ENCODE measurements at places on chromosomes 6 and 20. TPM values are rescaled to one million over a fixed set of nuclear protein-coding genes. Genes with fewer than 3 reads are reported as not detected.

DNA sequence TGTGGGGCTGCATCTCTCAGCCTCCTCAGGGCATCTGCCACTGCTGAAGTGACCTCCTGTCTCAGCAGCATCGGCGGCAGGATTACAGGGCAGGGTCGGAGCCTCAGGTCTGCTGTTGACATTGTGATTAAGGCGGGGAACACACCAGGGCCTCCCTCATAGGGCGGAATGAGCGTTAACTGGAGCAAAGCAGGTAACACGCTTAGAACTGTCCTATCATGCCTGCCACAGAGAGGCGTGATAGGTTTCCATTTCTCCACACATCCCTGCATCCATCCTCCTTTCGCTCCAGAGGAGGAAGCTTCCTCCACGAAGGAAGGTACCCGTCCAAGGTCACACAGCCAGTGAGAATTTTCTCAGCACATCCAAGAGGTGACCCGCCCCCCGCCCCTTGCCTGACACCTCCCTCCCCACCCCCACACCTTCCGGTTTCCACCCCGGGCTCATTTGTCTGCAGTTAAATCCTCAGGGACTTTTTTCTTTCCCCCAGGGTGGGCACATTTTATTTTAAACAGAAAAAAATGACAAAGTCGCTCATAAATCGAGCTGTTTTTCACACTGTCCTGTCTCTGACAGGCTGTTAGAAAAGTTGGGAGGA, 200.8 kb downstream of the TFAP2C start:
- no peaks in the 10 kb centered on the region for H3K36me3 ChIP-seq
- peaks cover 30% of the 10 kb centered on the region for H3K27me3 ChIP-seq
- no peak overlapping the region for H3K4me3 ChIP-seq
- no peak overlapping the region for H3K27ac ChIP-seq
- DNase-seq = no peak
- H3K4me1 ChIP-seq = no peaks in the 10 kb centered on the region

- no peaks in the 10 kb centered on the region for H3K36me3 ChIP-seq
- H3K27ac ChIP-seq = no peak overlapping the region
- no peak overlapping the region for H3K4me3 ChIP-seq
Measured at GRCh38 chr20:23926944-23927872, 47.7 kb upstream of the CST5 start.

- H3K4me1 ChIP-seq = no peaks in the 10 kb centered on the region
- peaks cover 4% of the 10 kb centered on the region for H3K27me3 ChIP-seq
- no peaks in the 10 kb centered on the region for H3K36me3 ChIP-seq
Measured at GRCh38 chr6:95091823-95092436, 485.4 kb upstream of the MANEA start.

DNA sequence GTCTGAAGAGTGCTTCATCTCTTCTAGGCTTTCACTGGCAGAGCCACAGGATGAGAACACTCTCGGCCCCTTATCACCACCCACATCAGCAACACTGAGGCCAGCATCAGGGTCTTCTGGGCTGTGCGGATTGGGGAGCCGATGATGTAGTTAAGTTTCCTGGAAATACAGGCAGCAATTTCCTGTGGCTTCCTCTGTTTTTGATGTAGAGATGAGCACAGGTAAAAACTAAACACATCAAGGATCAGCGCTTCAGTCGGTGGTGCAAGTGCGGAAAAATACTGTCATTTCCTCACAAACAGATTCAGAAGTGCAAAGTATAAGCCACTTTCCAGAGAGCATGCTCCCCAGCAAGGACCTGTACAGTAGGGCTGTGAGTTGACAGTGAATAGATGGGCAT, 62.6 kb downstream of the BACH2 start:
- H3K27ac ChIP-seq = peak overlapping the region; percentile 95
- no peaks in the 10 kb centered on the region for H3K27me3 ChIP-seq
- peaks cover 35% of the 10 kb centered on the region for H3K36me3 ChIP-seq
- H3K4me1 ChIP-seq = peaks cover 94% of the 10 kb centered on the region
- H3K4me3 ChIP-seq = peak overlapping the region; percentile 60
- peak; percentile 77 for DNase-seq

- no peaks in the 10 kb centered on the region for H3K4me1 ChIP-seq
- no peak overlapping the region for H3K4me3 ChIP-seq
- peaks cover 8% of the 10 kb centered on the region for H3K27me3 ChIP-seq
Measured at GRCh38 chr6:1473598-1473997, 84.2 kb downstream of the FOXF2 start.

- H3K27ac ChIP-seq = peak overlapping the region; percentile 33
- H3K36me3 ChIP-seq = peaks cover 2% of the 10 kb centered on the region
- H3K4me1 ChIP-seq = peaks cover 28% of the 10 kb centered on the region
- H3K27me3 ChIP-seq = peaks cover 14% of the 10 kb centered on the region
- H3K4me3 ChIP-seq = no peak overlapping the region
Measured at GRCh38 chr6:113630738-113631535, 226.2 kb upstream of the MARCKS start.

- peak; percentile 42 for DNase-seq
- no peaks in the 10 kb centered on the region for H3K4me1 ChIP-seq
- H3K36me3 ChIP-seq = no peaks in the 10 kb centered on the region
Measured at GRCh38 chr20:4563534-4563933, 158.2 kb upstream of the PRND start.

DNA sequence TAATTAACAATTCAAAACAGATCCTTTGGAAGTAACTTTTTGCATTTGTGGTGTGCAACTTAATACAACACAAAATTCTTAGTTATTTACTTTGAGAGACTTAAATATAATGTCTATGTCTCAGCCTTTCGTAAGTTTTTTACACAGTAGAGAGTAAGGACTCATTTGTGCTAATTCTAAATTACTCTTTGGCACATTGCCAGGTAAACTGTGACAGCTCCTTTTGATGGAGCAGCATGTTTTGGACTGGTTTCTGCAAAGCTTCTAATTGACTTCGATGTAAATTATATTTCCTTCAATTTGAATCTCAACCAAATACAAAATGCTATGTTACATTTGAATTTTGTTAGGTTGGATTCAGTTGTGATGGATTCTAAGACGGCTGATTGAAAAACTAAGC, 450.7 kb upstream of the OPRM1 start:
- H3K27me3 ChIP-seq = no peaks in the 10 kb centered on the region

- H3K27me3 ChIP-seq = no peaks in the 10 kb centered on the region
- H3K4me3 ChIP-seq = no peak overlapping the region
- H3K27ac ChIP-seq = no peak overlapping the region
- H3K4me1 ChIP-seq = no peaks in the 10 kb centered on the region
Measured at GRCh38 chr20:41222703-41223102, 85.4 kb downstream of the PLCG1 start.

DNA sequence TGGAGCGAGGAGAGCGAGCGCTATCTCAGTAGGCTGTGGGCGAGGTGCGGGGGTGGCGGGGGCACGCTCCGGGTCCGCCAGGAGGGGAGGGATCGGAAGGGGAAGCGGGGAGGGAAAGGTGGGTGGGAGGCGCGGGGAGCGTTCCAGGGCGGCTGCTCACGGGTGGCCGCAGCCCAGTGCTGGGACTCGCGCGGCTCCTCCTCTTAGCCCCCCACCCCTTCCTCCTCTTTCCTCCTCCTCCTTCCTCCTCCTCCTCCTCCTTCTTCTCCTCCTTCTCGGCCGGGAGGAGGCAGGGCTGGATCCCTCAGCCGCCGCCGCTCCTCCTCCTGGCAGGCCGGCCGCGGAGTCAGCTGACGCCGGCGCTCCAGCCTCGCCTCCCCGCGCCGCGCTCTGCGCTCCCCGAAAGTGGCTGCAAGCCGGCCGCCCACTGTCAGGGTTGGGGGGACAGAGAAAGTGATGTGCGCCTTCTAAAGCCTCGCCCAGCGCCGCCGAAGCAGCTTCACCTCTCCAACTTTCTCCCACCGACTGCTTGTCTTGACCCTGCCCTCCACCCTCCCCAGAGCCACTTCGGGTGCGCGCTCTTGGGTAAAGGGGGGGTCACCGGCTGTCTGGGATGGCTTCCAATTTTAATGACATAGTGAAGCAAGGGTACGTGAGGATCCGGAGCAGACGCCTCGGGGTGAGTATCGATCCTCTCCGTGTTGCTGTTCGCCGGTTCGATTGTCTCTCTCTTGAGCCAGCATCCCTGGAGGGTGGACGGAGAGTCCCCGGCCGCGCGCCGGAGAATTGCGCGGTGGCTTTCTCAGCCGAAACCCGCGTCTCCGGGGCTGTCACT, at the start of gene DOK5:
Gene DOK5, plus strand, starts transcription at position 260 of the 835 bp plus-strand sequence. Its CDS starts 354 bp downstream, at position 614.
- H3K4me3 ChIP-seq = peak within 1 kb of the TSS; percentile 62
- H3K4me1 ChIP-seq = peaks cover 24% of the 10 kb centered on the region
- H3K27ac ChIP-seq = no peak within 1 kb of the TSS
- H3K36me3 ChIP-seq = no peaks in the 10 kb centered on the region

- DNase-seq = no peak
- H3K4me1 ChIP-seq = peaks cover 8% of the 10 kb centered on the region
- no peak overlapping the region for H3K27ac ChIP-seq
- no peaks in the 10 kb centered on the region for H3K27me3 ChIP-seq
Measured at GRCh38 chr20:54062812-54063280, 7.5 kb downstream of the BCAS1 start.

DNA sequence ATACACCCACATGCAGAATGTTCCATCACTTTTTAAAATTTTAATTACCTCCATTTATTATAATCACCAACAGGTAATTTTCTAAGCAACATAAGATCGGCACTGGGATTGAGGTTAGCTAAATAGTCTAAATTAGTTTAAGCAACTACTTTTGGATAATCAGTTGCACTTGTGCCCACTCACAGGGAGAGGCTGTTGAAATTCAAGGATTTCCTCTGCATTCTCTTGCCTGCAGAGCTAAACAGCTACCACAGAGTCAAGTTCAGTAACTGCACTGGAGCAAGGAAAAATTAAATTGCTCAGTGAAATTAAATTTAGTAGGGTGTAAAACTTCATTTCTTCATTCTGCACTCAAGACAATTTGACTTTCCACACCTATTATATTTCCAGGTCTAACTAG, 120.7 kb upstream of the CCDC28A start:
- no peak overlapping the region for H3K27ac ChIP-seq
- no peaks in the 10 kb centered on the region for H3K36me3 ChIP-seq
- no peak overlapping the region for H3K4me3 ChIP-seq
- peaks cover 22% of the 10 kb centered on the region for H3K4me1 ChIP-seq
- H3K27me3 ChIP-seq = peaks cover 26% of the 10 kb centered on the region

DNA sequence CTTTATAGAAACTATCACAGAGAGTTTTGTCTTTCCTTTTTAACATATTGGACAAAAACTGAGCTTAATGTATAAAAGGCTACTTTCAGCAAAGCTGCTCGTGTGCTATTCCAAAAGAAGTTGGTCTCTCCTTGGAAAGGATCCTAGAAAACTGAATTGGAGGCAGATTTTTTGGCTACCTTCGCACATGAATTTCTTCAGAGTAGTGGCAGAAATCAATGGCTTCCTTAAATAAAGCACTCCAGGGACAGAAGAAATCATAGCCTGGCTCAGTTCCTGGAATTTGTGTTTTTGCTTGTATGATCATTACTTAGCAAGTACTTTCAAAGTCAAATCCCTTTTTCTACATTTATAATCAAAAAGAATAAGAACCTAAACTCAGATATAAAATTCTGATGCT, 780.3 kb downstream of the PHF3 start:
- H3K4me1 ChIP-seq = no peaks in the 10 kb centered on the region
- H3K27me3 ChIP-seq = no peaks in the 10 kb centered on the region
- no peak overlapping the region for H3K4me3 ChIP-seq
- no peak overlapping the region for H3K27ac ChIP-seq
- no peaks in the 10 kb centered on the region for H3K36me3 ChIP-seq

GRCh38 chr6:168438783-168439520, 2.0 kb upstream of the SMOC2 start:
- H3K27me3 ChIP-seq = peaks cover 46% of the 10 kb centered on the region
- no peak overlapping the region for H3K27ac ChIP-seq
- no peak for DNase-seq
- H3K36me3 ChIP-seq = no peaks in the 10 kb centered on the region
- H3K4me1 ChIP-seq = no peaks in the 10 kb centered on the region

DNA sequence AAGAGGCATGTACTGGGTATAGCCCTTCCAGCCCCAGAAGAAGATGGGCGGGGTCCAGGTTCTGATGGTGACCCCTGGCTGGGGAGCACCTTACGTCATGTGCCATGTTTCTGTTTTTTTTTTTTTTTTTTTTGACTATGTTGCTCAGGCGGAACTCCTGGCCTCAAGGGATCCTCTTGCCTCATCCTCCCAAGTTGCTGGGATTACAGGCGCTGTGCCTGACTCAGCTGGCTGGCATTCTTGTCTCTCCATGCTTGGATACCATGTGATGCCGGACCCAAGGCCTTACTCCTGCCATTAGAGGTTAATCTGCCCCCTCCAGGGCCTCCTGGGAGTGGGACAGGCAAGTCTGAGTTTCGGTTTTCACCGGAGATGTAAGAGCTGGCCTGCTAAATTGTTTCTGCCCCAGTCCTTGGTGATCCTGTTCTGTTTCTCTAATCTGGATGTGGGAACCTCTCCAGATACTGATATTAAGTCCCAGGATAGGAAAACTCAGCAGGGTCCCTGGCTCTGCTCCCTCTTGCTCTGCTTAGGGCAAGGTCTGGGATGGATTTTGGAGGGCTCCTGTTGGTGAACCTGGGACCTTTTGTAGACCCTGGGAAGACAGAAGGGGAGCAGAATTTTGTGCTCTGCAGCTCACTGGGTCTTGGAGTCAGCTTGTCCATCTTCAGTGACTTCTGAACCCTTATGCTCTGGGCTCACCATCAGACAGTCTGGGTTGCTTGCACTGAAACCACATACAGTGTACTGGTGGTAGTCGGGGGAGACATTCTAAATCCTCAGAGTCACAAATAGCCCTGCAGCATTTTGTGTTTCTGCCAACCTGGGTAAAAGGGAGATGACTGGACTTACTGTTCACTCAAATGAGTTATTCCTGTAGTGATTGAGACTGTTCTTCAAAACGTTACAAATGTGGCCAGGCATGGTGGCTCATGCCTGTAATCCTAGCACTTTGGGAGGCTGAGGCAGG, 45.1 kb downstream of the PTK7 start:
- no peak for DNase-seq
- H3K4me1 ChIP-seq = no peaks in the 10 kb centered on the region
- no peak overlapping the region for H3K4me3 ChIP-seq
- no peaks in the 10 kb centered on the region for H3K27me3 ChIP-seq
- H3K27ac ChIP-seq = no peak overlapping the region
- no peaks in the 10 kb centered on the region for H3K36me3 ChIP-seq

DNA sequence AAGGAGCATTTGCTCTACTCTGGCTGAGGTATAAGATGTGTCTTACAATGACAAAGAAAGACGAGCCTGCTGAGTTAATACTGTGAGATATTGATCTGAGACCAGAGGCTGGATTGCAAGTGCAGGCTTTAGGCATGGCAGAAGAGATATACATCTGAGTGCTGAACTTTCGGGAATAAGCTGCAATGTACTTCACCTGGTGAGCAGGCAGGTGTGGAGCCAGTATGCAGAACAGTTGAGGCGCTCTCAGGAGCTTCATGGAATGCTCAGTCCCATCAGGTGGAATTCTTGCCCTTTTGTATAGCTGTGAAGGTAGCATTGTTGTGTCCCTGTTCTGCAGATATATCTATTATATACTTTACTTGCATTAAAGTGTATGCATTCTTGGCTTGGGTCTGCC, 179.3 kb upstream of the RIMS1 start:
- no peak for DNase-seq
- H3K36me3 ChIP-seq = no peaks in the 10 kb centered on the region
- no peaks in the 10 kb centered on the region for H3K4me1 ChIP-seq

GRCh38 chr6:43231053-43231452, 1.8 kb upstream of the DNPH1 start:
- H3K27me3 ChIP-seq = no peaks in the 10 kb centered on the region
- peaks cover 27% of the 10 kb centered on the region for H3K4me1 ChIP-seq
- H3K4me3 ChIP-seq = no peak overlapping the region
- no peak for DNase-seq
- peaks cover 17% of the 10 kb centered on the region for H3K36me3 ChIP-seq

GRCh38 chr6:8943073-8943472, 507.7 kb upstream of the SLC35B3 start:
- H3K4me3 ChIP-seq = no peak overlapping the region
- H3K4me1 ChIP-seq = no peaks in the 10 kb centered on the region
- peaks cover 3% of the 10 kb centered on the region for H3K27me3 ChIP-seq
- no peak overlapping the region for H3K27ac ChIP-seq
- no peaks in the 10 kb centered on the region for H3K36me3 ChIP-seq

FAM217A gene
- not detected for total RNA-seq

SCRT2 gene
- not detected for total RNA-seq

SLC22A16 gene
- not detected for total RNA-seq

TREM2 gene
- total RNA-seq = not detected

LST1 gene
- total RNA-seq = 11.5 TPM

C6orf58 gene
- not detected for total RNA-seq
